ENCODE measurements at places on chromosomes 1 and 21. TPM values are rescaled to one million over a fixed set of nuclear protein-coding genes. Genes with fewer than 3 reads are reported as not detected.

UMODL1 gene
- 0.09 TPM for total RNA-seq

GJA8 gene
- not detected for total RNA-seq

LCE2B gene
- not detected for total RNA-seq

MRPL39 gene
- 33.6 TPM for total RNA-seq

SPRR2E gene
- not detected for total RNA-seq

SERPINC1 gene
- total RNA-seq, result 0.43 TPM

DCST1 gene
- total RNA-seq, result not detected

LCE1E gene
- not detected for total RNA-seq

SLC30A7 gene
- 37.9 TPM for total RNA-seq

FNBP1L gene
- total RNA-seq, result 0.20 TPM

SYCP1 gene
- not detected for total RNA-seq

RGSL1 gene
- total RNA-seq, result not detected

AURKAIP1 gene
- 112 TPM for total RNA-seq

SPRR1A gene
- total RNA-seq, result not detected

CELF3 gene
- not detected for total RNA-seq

C1orf52 gene
- total RNA-seq, result 23.2 TPM

APOBEC4 gene
- total RNA-seq, result not detected

ALDH4A1 gene
- total RNA-seq, result 3.7 TPM

TTC24 gene
- 2.3 TPM for total RNA-seq

RIMS3 gene
- total RNA-seq, result 2.5 TPM

NID1 gene
- total RNA-seq, result 0.07 TPM

POU3F1 gene
- not detected for total RNA-seq

FYB2 gene
- total RNA-seq, result not detected

OR2AK2 gene
- total RNA-seq, result not detected

LAMB3 gene
- 1.6 TPM for total RNA-seq

DENND2C gene
- 0.11 TPM for total RNA-seq

TINAGL1 gene
- not detected for total RNA-seq

C1orf94 gene
- total RNA-seq, result not detected

RIIAD1 gene
- total RNA-seq, result not detected

GBP1 gene
- total RNA-seq, result 219 TPM

CDC7 gene
- total RNA-seq, result 25.1 TPM

HFM1 gene
- total RNA-seq, result not detected

LGR6 gene
- 0.43 TPM for total RNA-seq

TMPRSS15 gene
- total RNA-seq, result not detected

NCAM2 gene
- total RNA-seq, result 0.02 TPM

RXFP4 gene
- total RNA-seq, result 0.14 TPM

UBE2J2 gene
- 80.4 TPM for total RNA-seq

SLC41A1 gene
- total RNA-seq, result 20.5 TPM

UBE2U gene
- not detected for total RNA-seq

Measured in T-helper 2 cell treated with Interferon-gamma antibody and Interleukin-4, amounts not matched to agents 100 ng/mL and 5 ng/mL, for 36 hours (primary cell).